Small intestine (tissue), 16 donors: ENCODE measurements at places on chromosomes 13 and 19.

DNA sequence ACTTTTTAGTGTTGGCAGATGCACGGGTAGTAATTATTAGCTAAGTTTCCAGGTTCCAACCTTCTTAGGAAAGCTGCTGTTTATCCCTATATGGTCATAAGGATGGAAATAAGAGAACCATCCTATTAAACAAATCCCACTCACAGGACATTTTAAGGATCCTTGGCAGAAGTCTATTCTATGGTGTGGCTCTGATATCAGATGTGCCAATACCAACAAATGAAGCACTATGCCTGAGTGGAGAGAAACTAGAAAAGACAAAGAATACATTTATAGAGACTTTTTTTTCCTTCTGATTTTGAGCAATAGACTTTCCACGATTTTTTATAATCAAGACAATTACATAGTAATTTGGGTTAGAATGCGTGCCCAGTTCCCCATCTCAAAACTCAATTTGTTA is 12.6 kb downstream of the PCDH17 start:
- DNase-seq: no peak

- no peak for DNase-seq
Observed at GRCh38 chr13:32032759-32033158, 1.2 kb downstream of the FRY start.

DNA sequence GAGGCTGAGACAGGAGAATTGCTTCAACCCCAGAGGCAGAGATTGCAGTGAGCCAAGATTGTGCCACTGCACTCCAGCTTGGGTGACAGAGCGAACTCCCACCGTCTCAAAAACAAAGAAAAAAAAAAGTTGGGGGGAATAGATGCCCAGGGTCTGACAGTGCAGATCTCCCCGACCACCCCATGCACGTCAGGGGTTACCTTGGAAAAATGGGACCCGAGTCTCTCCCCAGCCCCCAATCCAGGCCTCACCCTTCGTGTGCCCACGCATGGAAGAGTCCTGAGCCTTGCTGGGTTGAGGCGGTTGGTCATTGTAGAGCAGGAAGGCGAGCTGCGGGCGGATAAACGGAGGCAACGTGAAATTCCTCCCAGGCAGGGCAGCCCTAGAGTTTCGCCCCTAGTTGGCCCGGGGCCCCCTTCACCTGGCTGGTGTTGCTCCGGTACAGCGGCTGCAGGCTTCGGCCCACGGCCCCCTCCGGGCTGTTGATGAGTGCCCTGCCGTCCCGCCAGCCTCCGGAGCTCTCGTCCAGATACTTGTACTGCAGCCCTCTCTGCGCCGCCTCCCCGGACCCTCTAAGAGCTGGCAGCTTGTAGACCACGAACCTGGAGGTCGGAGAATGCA is 588 bp downstream of the DNASE2 start:
- DNase-seq: no peak

DNA sequence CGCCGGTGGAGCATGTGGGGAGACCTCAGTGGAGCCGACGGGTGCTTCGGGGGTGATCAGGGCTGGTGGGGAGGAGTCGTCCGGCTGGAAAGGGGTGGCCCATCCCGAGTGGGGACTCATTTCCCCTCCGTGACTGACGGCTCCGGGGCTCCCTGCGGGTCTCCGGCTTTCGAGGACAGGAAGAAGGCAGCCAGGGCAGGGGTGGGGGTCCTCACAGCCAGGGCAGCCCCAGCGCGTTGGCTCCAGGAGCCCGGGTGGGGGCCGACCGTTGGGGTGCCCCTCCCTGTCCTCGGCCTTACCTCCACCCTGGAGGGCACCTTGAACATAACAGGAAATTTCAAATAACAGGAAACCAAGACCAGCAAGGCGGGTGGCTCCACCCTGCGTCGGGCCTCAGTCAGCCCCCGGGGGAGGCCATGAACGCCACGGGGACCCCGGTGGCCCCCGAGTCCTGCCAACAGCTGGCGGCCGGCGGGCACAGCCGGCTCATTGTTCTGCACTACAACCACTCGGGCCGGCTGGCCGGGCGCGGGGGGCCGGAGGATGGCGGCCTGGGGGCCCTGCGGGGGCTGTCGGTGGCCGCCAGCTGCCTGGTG is at the start of gene S1PR4:
Gene S1PR4, plus strand, starts transcription at position 393 of the 596 bp plus-strand sequence. Its CDS starts 24 bp downstream, at position 417.
- DNase-seq: peak; percentile 23

DNA sequence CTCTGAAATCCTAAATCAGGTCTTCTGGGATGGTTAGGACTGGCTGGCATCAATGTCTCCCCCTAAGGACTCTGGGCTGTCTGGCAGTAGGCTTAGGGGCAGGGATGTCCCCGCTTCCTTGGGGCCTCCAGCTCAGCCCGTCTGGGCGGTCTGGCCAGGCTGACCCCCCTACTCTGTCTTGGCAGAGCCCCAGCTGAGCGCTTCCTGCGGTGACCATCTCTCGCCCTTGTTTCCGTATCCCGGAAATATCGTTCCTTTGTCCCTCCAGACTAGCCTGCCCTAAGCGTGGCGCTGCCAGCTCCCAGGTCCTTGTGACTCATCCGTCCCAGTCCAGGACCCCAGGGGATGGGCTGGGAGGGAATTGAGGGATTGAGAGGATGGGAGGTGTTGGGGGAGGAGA is 11.3 kb downstream of the GTPBP3 start:
- peak; percentile 38 for DNase-seq

DNA sequence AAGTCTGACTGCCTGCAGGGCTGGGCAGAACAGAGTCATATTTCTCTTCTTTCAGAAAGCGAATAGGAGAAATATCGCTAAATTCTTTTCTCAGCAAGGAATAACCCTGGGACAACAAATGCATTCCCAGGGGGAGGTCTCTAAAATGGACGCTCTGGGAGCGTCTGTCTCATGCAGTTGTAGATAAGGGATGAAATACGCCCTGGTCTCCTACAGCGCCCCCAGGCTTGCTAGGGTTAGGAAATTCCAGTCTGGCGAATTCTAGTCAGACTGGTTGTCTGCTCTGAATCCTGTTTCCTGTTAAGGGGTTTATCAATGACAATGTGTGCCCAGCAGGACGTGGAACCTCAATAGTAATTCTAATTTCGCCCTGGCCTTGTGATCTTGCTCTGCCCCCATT is 1214.1 kb downstream of the DIAPH3 start:
- DNase-seq: no peak

DNA sequence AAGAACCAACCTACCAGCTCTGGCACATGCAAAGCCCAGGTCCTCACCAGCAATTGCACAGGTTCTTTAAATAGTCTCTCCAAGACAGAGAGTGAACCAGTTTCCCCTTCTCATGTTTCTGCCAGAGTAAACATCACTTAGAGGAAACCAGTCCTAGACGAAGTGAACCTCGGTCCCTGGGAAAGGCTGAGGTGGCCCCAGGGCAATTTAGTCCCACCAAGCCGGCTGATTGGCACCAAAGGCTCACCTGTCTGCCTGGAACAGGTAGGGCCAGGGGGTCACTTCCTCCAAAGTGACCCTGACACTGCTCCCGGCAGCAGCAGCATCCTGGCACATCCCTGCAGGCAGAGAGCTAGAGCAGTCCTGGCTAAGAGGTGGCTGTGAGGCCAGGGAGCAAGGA is 122.9 kb upstream of the ZNF507 start:
- DNase-seq: no peak

- no peak for DNase-seq
Observed at GRCh38 chr13:73981595-73981994, 152.6 kb downstream of the KLF12 start.

DNA sequence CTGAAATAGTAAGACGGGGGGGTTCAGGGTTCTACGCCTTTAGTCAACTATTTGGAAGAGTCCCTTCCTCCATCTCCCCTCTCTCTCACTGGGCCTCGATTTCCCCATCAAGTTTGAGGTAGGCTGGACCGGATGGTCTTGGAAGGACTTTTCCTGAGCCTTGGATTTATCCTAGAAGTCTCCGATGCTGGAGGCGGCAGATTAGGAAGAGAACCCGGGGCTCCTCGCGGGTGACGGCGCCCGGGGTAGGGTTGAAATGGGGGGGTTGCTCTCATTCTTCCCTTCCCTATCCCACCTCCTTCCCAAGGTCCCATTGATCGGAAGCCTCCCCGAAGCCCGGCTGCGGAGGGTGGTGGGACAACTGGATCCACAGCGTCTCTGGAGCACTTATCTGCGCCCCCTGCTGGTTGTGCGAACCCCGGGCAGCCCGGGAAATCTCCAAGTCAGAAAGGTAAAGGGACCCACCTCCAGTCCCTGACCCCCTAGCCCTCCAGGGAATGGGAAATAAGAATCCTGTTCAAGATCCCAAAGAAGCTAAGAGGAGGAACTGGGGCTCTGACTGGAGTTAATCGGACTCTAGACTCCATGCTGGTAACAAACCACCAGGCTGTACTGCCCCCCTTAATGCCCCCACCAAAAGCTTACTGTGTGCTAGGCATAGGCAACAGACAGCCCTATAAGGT is 781 bp downstream of the QPCTL start:
- peak; percentile 73 for DNase-seq

DNA sequence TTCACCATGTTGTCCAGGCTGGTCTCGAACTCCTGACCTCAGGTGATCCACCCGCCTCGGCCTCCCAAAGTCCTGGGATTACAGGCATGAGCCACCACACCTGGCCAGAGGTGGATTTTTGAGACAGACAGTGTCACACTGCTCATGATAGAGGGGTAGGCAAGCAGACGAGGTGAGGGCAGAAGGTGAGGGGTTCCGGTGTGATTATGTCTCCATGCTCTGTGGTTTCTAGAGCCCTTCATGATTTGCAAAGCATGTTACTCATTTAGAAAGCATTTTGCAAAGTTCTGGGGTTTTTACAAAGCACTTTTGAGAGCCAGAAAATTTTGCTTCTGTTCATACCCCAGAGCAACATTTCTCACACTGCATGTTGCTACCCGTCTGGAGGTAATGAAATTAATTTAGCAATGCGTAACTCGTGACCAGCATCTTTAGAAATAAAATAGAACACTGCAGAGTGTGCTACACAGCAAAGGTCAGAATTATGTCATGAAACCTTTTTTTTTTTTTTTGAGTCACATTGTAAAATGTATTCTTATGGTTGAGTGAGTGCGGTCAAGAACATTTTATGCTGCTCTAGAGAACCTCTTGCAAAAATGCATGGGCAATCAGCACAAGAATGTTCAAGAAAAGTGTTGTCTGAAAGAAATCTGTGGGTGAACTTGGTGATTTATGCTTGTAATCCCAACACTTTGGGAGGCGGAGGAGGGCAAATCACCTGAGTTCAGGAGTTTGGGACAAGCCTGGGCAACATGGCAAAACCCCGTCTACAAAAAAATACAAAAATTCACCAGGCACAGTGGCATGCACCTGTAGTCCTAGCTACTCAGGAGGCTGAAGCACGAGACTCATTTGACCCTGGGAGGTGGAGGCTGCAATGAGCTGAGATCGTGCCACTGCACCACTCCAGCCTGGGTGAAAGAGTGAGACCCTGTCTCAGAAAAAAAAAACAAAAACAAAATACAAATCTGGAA is 58.0 kb downstream of the MAP4K1 start:
- DNase-seq: no peak
